ENCODE measurements at places on chromosomes 2 and 18.

- DNase-seq: peak; percentile 45
These were observed 59.3 kb downstream of the MYL12B start for GRCh38 chr18:3321133-3321812.

DNA sequence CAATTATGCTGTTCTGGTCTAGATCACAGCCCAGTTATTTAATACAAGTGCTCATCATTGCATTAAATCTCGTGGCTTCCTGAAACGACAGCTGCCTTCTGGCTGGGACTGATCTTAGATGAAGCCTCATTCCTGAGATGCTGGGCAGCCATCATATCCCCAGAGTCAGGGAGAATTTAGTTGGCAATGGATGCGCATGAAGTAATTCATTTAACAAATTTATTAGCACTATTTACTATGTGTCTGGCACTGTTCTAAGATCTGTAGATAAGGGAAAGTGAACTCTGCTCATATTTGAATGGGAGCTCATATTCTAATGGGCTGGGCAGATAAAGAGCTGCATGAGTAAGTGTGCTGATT is 244.7 kb downstream of the KCNS3 start:
- no peak for DNase-seq

DNA sequence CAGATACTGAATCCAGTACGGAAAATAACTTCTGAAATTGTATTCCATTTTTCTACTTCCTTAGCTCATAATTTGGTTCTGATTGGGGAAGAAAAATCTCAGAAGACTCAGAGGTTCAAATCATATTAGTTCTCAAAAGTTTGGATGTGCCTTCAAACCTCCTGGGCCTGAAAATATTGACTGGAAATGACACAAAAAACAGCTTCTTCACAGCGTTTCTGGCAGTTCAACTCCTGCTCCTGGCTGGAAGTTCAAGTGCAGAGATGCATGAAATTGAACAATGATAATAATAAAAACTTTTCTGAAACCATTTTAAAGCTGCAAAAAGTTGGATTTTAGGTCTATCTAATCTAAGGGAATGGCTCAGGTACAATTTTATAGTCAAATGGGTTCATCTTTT is 1459.9 kb upstream of the CELF4 start:
- no peak for DNase-seq

GRCh38 chr2:231277962-231278361 is 79.5 kb downstream of the ARMC9 start:
- no peak for DNase-seq

DNA sequence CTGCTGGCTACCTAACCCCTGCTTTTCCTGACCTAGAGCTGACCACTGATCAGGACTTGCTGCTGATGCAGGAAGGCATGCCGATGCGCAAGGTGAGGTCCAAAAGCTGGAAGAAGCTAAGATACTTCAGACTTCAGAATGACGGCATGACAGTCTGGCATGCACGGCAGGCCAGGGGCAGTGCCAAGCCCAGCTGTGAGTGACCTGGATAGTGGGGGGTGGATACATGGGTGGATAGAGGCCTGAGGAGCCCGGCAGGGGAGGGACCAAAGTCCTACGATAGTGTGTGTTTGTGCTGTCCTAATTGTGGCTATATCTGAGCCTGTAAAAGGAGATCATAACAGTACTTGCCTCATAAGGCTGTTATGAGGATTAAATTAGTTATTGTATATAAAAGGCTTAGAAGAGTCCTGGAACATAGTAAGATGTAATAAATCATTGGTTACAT is 8.2 kb downstream of the PLCD4 start:
- DNase-seq: no peak

DNA sequence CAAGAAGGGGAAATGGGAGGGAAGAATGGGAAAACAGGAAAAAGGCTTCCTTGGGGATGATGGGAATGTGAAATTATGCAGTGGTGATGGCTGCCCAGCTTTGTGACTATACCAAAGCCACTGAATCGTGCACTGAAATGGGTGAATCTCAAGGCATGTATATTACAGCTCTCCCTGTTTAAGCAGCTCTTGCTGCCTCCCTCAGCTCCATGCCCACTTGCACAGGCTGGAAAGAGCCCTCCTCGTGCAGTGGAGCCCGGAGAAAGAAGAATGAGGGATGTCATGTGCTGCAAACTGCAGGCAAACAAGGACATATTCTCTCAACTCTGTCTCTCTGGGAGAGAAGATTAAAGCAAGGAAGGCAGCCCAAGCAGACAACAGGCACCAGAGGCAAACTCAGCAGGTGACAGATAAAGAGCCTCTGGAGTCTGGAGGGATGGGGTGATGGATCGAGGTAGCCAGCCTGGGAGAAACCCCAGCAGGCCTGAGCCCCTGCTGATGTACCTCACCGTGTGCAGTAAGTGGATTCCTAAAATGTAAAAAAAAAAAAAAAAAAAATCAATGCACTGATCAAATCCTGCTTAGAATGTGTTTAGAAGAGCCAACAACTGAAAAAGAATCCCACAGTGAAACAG is 62.4 kb upstream of the SLC66A3 start:
- DNase-seq: no peak

DNA sequence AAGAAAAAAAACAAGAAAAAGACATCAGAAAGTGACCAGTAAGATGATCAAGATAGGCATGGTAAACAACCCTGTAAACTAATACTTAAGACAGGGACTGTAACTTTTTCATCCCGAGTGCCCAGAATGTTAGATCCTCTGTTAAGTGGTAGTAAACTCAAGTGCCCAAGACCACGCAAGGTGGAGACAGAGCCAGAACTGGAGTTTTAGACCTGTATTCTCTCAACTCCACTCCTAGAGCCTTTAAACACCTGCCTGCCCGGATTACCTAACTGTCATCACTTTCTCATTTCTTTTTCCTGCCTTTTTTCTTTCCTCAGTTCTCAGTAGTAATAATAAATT is 75.2 kb upstream of the CDCA7 start:
- DNase-seq: peak; percentile 20

GRCh38 chr2:82501217-82501616 is 1957.9 kb downstream of the SUCLG1 start:
- no peak for DNase-seq

DNA sequence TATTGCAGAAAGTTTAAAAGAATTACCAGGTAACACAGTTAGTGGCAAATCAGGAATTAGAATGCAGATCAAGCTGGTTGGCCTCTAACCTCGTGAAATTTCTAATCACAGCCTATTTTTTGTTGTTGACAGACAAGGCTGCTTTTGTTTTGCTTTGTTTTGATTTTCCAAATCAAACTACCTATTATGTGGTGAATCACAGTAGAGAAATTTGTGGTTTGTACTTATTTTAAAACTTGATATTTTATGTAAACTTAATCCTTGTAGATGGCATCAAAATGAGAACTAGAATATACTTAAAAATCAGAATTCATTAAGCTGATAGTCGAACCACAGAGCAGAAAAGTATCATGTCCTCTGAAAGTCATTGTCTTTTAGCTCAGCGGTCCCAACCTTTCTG is 258.1 kb downstream of the CTNNA2 start:
- DNase-seq: no peak

- DNase-seq: no peak
These were observed 768.9 kb upstream of the CDH7 start for GRCh38 chr18:64981915-64982314.

DNA sequence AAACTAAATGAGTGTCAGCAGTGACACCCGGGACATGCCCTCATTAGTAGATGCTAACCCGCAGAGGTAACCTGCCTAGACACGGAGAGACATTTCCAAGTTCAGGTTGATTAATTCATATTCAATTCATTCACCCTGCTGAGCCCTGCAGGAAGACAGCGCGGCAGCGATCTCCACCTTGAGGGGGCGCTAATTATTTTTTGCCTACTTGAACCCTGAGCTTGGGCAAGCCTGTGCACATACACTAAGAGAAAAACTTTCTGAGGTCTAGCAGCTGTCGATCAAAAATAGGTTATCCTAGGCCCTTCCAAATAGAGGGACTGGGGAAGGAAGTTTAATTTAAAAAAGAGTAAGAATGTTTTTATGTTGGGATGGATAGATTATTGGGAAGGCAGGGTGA is 1.3 kb upstream of the LYPD6 start:
- DNase-seq: no peak
